LoVo (cell line): ENCODE measurements at places on chromosomes 5 and 9.

DNA sequence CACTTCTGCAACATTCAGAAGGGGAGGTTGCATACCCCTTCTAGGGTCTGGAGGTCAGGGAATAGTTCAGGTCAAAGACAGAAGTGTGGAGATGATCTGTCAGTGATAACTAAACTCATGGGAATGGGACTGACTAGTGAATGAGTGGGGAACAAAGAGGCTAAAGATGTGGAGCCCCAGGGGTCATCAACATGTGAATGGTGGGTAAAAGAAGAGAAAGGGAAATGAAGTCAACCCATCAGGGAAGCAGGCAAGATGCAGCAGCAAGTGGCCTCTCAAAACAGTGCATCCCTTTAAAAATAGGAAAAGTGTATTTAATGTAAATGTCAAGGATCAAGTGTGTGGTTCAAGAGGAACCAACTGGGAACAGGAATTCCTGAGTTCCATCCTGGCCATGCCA lies 69.9 kb downstream of the PLPPR1 start:
- no peak for DNase-seq

DNA sequence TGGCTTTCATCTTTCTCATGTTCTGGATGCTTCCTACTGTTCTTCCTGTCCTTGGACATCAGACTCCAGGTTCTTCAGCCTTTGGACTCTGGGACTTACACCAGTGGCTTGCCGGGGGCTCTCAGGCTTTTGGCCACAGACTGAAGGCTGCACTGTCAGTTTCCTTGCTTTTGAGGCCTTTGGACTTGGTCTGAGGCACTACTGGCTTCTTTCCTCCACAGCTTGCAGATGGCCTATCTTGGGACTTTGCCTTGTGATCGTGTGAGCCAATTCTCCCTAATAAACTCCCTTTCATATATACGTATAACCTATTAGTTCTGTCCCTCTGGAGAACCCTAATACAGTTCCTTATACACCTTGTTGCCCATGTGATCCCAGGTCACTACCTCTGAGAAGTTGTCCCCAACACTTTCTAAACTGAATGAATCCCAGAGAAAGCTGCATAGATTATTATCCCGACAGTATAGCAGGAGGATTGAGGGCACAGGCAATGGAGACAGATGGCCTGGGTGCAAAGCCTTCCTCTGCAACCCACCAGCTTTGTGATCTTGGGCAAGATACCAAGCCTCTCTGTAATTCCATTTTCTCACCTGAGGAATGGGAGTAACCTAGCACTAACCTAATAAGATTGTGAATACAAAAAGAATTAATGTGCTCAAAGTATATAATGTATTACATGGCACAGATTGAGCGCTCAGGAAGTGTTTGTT lies 449.6 kb upstream of the BRINP1 start:
- DNase-seq, result no peak

- DNase-seq, result peak; percentile 44
Observed at GRCh38 chr5:142819825-142820224, 49.6 kb downstream of the ARHGAP26 start.

GRCh38 chr5:159337016-159337955 lies 7.0 kb upstream of the IL12B start:
- peak; percentile 43 for DNase-seq

GRCh38 chr5:153101235-153102180 lies 389.0 kb upstream of the GRIA1 start:
- DNase-seq, result no peak

DNA sequence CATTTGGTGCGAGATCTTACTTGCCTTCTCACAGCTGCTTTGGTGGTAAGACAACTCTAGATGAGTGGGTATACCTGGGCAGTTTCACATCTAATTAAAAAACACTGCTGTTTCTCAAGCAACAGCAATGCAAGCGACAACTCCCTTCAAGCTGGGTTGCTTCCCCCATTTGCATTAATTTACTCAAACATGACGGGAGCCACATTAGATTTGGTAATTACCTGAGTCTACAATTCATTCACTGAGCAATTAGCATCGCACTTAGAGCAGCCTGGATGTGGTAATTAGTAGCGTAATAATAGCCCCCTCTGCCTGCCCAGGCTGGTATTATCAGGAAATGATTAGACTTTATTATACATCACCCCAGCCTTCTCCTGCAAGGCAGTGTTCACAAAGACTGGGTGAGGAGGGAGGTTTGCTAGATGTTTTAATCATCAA lies 73.4 kb downstream of the FBXO38 start:
- no peak for DNase-seq

GRCh38 chr5:122009436-122009835 lies 47.7 kb downstream of the SRFBP1 start:
- DNase-seq, result no peak

DNA sequence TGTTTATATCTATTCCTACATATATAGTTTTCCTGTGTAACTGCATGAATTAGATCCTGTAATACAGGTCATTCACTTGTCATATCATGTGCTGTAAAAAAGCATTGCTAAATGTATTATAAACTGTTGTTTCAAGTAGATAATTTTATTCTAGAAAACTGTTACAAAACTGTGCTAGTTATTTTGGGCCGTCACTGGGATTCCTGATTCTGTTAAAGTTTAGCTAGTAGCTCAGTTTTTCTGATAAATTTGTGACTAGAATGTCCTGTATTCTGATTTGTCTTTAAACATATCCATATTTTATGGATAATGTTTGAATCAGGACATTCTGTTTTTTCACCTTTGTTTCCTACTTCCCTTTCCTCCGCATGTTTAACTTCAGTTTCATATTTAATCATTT lies 5.4 kb downstream of the SLF1 start:
- DNase-seq, result no peak

DNA sequence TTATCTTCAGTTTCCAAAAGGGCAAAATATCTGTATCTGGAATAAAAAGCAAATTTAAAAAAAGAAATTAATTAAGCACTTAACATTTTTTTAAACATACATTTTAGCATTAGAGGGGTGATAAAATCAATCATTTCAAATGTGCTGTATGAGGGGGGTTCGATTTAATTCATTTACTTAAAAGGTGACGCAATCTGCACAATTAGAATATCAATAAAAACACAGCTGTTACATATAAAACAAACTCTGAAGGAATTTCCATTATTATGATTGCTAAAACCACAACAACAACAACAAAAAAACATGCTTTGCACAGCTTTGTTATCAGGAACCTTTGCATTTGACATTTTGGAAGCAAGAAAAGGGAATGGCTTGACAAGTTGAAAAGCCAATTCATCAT lies 71.6 kb upstream of the C6 start:
- no peak for DNase-seq

DNA sequence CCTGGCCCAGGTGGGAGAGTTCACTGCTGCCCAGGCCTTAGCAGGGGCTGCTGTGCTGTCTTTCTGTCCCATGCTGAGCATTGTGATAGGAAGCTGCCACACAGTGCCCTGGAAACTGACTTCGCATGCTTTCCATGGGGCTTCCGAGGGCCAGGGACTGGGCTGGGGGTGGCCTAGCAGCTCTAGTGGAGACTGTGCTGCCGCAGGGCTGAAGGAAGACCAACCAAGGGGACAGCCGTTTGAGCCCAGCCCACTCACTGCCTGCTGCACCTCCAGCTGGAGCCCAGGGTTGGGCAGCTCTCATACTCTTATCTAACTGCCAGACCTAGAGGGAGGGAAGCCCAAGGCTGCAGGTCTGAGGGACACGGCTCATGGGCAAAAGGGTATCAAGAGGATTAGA lies 79.2 kb downstream of the RGS3 start:
- no peak for DNase-seq

- no peak for DNase-seq
Observed at GRCh38 chr5:132856011-132856410, 10.3 kb downstream of the GDF9 start.

- DNase-seq, result no peak
Observed at GRCh38 chr9:88949961-88950340, 41.3 kb upstream of the S1PR3 start.

DNA sequence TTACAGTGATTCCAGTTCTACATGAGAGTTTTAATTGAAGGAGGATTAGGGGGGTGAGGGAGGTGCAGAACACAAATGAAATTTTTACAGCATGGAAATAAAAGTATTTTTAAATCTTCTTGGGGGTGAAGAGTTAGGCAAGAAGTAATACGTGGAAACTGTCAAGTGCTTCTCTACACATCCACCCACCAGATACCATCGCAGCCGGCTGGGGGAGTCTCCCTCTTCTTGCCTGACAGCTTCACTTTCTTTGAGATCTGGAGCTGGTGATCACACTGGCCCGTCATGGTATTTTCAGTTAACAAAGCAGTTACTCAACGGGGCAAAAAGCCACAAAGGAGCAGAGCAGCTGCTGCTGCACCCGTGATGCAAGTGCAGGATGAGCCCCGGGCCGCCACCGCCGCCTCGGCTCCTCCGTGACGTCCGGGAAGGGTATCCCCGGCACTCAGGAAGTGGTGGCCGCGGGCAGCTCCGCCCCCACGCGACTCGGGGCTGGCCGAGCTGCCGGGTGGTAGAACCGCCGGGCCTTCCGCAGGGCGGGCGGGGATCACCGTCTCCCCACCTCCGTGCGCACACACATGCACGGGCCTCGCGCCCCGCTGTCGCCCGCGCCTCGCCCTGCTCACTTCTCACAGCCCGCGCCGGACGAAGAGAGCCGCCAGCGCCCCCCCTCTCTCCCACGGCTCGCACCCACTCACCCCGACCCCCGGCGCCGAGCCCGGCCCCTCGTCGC lies 2.4 kb upstream of the NR4A3 start:
- peak; percentile 79 for DNase-seq

DNA sequence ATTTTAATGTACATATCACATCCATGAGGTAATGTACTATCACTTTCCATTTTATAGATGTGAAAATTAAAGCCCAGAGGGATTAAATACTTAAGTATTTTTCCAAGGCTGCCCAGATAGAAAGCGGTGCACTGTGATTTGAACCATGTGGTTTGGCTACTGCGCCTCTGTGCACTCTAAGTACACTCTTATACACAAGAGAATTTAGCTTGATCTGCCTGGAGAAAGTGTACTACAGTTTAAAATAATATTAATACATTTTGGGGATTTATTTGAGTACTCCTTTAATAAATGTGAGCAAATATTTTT lies 360.4 kb upstream of the ACTBL2 start:
- DNase-seq, result no peak

DNA sequence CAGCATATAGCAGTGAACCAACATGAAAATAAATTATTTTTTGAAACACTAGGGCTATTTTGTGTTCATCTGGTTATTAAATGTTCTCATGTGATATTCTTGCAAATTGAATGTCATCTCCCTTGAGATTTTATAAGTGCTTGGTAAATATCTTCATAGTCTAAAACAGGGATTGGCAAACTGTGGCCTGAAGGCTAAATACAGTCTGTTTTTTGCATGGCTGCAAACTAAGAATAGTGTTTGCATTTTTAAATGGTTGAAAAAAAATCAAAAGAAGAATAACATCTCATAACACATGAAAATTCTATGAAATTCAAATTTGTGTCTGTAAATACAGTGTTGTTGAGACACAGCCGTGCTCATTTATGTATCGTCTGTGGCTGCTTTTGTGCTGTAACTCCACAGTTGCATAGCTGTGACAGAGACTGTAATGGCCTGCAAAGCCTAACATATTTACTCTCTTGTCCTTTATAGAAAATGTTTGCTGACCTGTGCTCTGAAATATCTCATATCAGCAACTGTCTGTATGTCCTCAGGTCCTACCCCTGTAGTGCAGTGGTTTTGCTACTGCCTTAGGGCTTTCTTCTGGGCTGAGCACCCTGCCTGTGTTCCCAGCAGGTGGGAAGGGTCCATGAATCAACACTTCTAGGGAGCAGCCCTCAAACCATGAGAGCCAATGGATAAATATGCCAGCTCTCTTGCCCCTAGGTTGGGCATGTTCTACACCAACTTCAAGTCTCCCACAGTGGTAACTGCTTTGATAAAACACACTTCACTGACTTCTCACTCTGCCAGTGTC lies 41.7 kb upstream of the ARRDC3 start:
- no peak for DNase-seq

- peak; percentile 39 for DNase-seq
Observed at GRCh38 chr9:97059626-97060025, 20.7 kb upstream of the CTSV start.

DNA sequence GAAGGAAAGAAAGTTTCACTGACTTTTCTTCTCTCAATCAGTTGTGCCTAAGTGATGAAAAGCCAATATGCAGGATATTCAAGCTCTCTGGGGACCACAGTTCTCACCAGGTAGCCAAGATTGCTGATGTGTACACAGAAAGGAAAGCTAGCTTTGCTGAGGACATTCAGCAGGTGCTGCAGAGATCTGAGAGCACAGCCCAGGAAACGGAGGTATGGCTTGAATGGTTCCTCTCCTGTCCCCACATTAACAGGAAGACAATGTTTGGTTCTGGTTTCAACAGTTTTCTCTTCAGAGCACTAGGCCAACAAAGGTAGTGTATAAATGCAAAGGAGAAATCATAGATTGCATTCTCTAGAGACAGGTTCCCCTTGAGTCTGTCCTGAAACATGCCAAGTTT lies 69.6 kb downstream of the PTPDC1 start:
- no peak for DNase-seq

- no peak for DNase-seq
Observed at GRCh38 chr5:171188016-171188415, 121.0 kb upstream of the TLX3 start.

GRCh38 chr5:14534773-14535172 lies 46.8 kb upstream of the OTULINL start:
- DNase-seq, result no peak

DNA sequence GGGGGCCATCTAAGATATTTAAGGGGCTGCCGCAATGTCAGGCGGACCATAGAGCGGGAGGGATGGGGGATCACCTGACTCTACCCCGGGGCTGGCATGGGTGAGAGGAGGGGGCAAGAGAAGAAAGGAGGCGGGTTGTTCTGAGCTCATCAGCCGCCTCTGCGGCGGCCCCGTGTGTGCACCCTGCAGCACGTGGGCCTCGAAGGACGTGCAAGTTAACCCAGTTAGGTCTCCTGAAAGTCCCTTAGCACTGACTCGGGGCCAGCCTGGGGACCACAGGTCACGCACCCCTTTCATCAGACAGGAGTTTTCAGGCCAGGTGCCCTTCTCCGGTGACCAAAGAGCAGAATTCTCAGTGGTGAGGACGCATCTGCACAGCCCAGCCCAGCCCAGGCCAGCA lies 58.0 kb downstream of the UBE2QL1 start:
- no peak for DNase-seq

DNA sequence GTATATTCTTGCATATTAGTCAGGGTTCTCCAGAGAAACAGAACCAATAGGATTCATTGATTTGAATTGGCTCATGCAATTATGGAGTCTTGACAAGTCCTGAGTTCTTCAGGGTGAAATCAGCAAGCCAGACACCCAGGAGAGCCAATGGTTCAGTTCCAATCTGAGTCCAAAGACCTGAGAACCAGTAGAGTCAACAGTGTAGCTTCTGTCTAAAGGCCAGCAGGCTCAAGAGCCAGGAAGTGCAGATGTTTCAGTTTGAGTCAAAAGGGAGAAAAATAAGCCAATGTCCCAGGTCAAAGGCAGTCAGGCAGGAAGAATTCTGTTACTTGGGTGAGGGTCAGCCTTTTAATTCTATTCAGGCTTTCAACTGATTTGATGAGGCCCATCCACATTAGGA lies 37.8 kb upstream of the ANKRD34B start:
- no peak for DNase-seq

DNA sequence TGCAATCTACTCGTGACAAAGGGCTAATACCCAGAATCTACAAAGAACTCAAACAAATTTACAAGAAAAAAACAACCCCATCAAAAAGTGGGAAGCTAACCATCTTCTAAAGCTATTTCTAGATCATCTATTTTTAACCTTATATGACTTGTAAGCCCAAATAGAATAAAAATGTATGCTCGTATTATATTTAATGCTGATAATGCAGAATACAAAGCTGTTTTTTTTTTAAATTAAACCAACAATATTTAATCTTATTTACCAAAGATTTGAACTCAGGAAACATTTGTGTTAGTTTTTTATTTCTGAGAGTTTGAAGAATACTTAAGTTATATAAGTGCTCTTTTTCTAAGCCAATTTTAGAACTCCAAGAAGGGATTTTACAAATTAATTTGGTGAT lies 652.1 kb downstream of the LRRC70 start:
- no peak for DNase-seq
